ENCODE measurements at places on chromosomes 12 and 14. TPM values are rescaled to one million over a fixed set of nuclear protein-coding genes. Genes with fewer than 3 reads are reported as not detected.

GRCh38 chr14:80464531-80465149, 253.3 kb upstream of the DIO2 start:
- DNase-seq: no peak

GRCh38 chr12:46237371-46238045, 31.3 kb downstream of the SLC38A1 start:
- no peak for DNase-seq

- DNase-seq: no peak
These were observed 43.5 kb downstream of the VEZT start for GRCh38 chr12:95261109-95261508.

DNA sequence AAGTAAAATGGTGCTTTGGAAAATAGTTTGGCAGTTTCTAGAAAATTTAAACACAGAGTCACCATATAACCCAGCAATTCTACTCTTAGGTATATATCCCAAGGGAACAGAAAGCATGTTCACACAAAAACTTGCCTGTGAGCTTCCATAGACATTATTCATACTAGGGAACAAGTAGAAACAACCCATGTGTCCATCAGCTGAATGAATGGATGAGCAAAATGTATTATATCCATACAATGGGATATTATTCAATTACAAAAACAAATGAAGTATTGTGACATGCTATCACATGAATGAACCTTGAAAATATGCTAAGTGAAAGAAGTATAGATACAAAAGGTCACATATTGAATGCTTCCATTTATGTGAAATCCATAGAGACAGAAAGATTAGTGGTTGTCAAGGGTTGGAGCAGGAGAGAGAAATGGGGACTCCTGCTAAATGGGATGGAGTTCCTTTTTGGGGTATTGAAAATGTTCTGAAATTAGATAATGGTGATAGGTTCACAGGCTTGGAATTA, 7.9 kb downstream of the SLC10A1 start:
- DNase-seq: no peak

DNA sequence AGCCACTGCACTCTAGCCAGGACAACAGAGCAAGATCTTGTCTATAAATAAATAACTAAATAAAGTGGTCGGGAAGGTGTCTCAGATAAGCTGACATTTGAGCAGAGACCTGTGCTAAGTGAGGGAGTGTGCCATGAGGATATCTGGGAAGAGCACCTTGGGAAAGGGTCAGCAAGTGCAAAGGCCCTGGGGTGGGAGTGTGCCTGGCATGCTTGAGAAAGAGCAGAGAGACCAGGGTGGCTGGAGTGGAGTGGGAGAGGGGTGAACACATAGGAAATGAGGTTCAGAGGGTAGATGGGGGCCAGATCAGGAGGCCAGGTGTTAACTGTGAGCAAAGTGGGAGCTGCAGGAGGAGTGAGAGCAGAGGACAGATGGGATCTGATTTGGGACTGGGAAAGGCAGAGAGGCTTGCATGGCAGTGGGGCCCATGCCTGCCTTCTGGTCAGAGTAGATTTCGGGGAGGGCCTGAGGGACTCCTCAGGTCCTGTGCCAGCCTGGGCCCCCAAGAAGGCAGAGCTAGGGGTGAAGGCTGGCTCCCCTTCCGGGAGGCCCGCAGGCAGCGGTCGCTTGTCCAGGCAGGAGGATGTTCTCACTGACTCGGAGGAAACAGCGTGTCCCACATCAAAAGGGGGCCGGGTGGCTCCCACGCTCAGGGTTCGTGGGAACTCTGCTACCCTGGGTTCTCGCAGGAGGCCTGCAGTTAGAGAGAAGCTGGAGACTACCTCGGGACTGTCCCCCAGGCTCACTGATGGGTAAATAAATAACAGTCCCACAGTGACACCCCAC, 32.6 kb downstream of the DTX1 start:
- DNase-seq: no peak

SALL2 gene
- 11.9 TPM for polyA plus RNA-seq

SIX6 gene
- not detected for polyA plus RNA-seq

ADCY4 gene
- 28.7 TPM for polyA plus RNA-seq

OR6C74 gene
- polyA plus RNA-seq: not detected

PTPN21 gene
- 14.5 TPM for polyA plus RNA-seq

YBX3 gene
- 523 TPM for polyA plus RNA-seq
